Stimulated activated CD4-positive, alpha-beta T cell treated with anti-CD3 and anti-CD28 coated beads, Interleukin-12 subunit alpha, Interleukin-12 subunit beta, amount 100 ng/mL, for 24 hours (primary cell): ENCODE measurements at places on chromosomes 4 and X.

GRCh38 chrX:19990556-19991349 lies at the start of gene BCLAF3:
BCLAF3 (minus strand) TSS chrX:19991061; CDS start chrX:19970264, 20,797 bp downstream.
- DNase-seq: peak; percentile 66

DNA sequence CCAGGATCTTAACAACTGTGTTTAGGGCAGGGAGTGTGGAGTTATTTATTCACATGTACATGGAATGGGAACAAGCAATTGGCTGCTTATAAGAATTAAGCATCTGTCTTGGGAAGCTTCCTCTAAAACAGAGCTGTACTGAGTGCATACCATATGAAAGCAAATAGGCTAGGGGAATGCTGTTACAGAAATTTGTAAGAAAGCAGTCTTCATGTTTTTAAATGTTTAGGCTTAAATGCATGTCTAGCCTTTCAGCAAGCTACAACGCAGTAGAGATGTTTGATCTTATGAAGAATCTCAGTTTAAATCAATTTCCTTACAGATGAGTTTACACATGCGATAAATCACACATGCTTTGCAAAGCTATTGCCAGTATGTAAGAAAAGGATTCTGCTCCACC lies 123.1 kb upstream of the MID1 start:
- no peak for DNase-seq

- DNase-seq: no peak
These were observed 51.7 kb downstream of the HERC3 start for GRCh38 chr4:88643932-88644331.

- DNase-seq: no peak
These were observed 15.8 kb downstream of the TRPC3 start for GRCh38 chr4:121936101-121936500.

DNA sequence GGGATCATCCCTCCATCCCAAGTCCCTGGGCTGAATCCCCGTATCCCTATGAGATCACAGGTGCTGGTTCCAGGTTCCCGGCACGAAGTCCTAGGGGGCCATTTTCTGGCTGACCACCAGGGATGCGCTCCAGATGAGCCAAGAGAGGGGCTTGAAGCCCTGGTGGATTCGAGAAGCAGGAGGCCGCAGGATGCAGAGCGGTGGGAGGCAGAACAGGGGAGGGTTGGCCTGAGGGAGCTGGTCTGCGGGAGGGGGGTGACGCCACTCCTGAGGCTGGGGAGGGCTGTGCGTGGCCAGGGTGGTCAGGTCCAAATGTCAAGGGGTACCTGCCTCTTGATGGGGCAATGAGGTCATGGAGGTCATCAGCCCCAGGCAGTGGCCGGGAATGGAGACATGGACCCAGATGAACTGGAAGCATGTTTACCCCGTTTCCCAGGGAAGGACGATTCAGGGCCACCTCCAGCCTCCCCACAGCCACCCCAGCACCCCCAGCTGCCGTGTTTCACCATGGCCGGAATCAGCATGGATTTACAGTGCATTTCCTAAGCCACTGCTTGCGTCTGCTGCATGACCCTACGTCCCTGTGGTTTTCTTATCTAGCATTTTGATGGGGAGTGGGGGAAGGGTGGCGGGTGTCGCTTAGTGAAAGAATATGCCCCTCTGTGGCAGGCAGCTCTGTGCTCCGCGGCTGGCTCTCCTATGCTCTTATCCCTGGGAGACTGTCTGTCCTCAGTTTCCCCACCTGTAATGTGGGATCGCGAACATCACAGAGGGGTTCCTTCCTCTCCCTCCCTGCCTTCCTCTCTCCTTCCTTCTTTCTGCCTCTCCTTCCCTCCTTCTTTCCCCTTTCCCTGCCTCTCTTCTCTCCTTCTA lies 17.0 kb upstream of the HTRA3 start:
- DNase-seq: no peak
